Stimulated activated memory B cell treated with anti-CD40 and anti-IgM and Interleukin-4, amounts not matched to agents 10 μg/mL and 1 μg/mL and 100 μg/mL, for 72 hours (primary cell): ENCODE measurements at places on chromosomes 1 and 21.

DNA sequence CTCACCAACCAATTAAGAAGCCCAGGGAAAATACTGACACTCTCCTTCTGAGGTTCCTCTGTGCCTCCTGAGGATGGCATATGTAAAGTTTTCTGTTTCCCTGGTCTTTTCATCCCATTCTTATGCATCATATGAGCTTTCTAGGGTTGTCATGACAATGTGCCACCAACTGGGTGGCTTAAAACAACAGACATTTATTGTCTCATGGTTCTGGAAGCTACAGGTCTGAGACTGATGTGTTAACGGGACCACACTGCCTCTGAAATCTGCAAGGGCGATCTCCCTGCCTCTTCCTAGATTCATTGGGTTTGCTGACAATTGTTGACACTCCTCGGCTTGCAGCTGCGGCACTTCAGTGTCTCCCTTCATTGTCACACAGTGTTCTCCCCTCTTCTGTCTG is 308.4 kb downstream of the RGS7 start:
- ATAC-seq, result no peak

DNA sequence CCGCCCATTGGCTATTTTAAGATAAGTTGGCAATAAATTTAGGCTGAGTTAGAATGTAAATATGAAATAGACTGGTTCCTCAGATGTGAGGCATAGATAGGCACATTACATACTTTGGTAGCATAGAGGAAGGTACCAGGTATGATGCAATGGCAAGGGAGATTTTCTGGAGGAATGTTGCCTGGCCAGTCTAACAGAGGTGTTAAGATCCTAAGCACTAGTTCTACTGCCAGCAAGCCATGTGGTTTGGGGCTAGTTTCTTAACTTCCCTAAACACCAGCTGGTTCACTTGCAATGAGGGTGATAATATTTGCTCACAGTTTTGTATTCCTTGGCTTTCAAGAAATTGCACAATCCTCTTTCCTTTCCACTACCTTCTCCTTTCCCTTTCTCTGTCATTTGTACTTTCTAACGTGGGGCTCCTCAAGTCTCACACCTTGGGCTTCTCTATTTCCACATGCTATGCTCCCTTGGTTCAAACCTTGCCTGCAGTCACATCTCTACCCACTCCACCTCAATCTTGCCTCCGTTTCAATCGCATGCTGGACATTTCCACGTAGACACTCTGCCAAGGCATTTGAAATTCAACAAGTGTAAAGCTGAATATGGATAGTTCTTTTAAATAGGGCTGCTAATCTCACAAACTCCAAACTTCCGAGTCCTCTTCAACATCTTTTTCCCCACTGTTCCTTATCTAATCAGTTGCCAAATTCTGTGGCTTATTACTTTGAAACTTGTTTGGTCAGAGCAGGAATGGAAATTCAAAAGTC is 4.7 kb upstream of the CD55 start:
- no peak for ATAC-seq

GRCh38 chr1:208194944-208195343 is 49.2 kb downstream of the PLXNA2 start:
- no peak for ATAC-seq

- no peak for ATAC-seq
These were observed 6.8 kb upstream of the C1orf210 start for GRCh38 chr1:43292216-43292615.

GRCh38 chr1:82978461-82979324 is 1020.2 kb downstream of the TTLL7 start:
- no peak for ATAC-seq

DNA sequence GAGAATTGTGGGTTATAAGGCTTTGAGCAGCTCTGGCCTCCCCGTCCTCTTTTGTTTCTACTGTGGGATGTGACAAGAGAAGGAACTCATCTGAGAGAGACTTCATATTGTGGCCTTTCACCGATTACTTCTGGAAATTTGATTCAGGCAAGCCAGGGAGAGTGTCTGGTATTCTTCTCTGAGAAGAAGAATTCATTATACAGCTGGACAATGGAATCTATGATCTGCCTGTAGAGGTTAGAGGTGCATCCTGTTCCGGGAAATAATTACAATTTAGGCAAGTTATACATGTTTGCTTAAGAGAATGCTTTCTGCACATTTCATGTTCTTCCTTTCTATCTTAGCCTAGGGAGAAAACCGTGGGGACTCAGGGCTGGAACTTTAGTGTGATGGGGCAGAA is 12.8 kb upstream of the RNU1-2 start:
- ATAC-seq, result no peak

- ATAC-seq, result no peak
These were observed 174.1 kb upstream of the ETV3 start for GRCh38 chr1:157312082-157312812.

GRCh38 chr1:164772635-164773034 is 213.7 kb downstream of the PBX1 start:
- peak; percentile 59 for ATAC-seq

DNA sequence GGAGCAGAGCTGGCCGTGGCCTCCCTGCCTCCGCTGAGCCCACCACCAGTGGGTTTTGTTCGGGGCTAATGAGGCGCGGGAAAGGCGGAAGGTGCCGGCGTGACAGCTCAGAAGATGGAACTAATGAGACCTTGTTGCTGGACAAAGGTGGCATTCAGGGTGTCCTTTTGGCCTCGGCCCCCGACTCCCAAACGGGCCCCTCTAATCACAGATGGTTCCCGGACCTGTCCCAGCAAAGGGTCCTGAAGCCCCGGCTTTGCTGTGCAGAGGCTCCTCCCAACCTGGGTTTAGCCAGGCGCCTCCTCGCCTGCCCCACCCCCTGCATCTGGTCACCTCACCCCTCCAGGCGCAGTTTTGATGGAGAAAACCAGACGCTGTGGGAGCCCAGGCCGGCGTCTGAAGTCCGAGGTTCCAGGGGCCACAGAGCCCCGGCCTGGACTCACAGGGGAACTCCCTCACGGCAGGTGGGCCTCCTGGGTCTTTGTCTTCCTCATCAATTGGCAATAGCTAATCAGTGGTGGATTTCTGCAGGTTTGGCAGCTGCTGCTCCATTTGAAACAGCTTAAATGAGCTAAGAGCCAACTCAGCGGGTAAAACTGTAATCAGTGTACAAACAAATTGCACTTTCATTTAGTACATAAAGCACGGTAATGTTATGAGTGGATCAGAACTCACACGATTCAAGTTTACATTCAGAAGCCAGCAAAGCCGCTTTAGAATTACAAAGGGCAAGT is 44.3 kb upstream of the ADARB1 start:
- ATAC-seq, result no peak

- no peak for ATAC-seq
These were observed 777 bp downstream of the NUDT17 start for GRCh38 chr1:145846201-145846612.

DNA sequence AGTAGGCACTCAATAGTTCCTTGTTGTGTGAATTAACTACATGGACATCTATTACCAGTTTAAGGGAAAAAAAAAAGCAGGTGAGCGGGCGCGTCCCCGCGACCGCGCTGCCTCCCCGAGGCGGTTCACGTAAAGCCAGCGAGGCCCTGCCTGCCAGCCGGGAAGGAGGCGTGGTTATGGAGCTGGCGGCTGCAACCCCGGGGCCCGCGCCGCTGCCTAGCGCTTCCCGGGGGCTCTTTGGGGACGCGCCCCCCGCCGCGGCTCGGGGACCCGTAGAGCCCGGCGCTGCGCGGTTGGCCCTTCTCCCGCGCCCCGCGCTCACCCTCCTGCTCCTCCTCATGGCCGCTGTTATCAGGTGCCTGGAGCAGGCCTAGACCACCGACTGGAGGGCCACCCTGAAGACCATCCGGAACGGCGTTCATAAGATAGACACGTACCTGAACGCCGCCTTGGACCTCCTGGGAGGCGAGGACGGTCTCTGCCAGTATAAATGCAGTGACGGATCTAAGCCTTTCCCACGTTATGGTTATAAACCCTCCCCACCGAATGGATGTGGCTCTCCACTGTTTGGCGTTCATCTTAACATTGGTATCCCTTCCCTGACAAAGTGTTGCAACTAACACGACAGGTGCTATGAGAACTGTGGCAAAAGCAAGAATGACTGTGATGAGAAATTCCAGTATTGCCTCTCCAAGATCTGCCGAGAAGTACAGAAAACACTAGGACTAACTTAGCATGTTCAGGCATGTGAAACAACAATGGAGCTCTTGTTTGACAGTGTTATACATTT is 2.6 kb upstream of the CC2D1B start:
- no peak for ATAC-seq

DNA sequence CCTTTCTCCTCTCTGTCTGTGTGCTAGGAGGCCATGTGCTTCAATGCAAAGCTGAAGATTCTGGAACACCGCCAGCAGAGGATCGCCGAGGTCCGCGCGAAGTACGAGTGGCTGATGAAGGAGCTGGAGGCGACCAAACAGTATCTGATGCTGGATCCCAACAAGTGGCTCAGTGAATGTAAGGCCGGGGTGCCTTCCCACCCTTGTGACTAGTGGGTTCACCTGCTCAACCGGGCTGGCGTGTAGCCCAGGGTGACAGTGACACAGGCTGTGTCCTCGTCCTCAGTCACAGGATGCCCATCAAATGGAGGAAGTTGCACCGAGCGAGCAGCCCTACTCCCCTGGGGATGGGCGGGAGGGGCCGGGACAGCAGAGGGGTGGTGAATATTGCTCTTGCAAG is 544.1 kb downstream of the KIF26B start:
- peak; percentile 90 for ATAC-seq

DNA sequence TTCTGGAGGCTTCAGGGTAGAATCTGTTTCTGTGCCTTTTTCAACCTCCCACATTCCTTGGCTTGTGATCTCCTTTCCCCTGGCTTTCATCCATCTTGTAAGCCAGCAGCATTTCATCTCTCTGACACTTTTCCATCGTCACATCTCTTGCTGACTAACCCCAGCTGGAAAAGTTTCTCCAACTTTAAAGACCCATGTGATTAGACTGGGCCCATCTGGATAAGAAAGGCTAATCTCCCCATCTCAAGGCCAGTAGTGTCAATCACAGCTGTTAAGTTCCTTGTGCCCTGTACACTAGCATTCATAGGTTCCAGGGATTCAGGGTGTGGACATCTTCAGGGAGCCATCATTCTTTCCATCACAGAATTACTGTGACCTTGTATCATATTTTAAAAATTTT is 452.1 kb downstream of the TTLL7 start:
- no peak for ATAC-seq

DNA sequence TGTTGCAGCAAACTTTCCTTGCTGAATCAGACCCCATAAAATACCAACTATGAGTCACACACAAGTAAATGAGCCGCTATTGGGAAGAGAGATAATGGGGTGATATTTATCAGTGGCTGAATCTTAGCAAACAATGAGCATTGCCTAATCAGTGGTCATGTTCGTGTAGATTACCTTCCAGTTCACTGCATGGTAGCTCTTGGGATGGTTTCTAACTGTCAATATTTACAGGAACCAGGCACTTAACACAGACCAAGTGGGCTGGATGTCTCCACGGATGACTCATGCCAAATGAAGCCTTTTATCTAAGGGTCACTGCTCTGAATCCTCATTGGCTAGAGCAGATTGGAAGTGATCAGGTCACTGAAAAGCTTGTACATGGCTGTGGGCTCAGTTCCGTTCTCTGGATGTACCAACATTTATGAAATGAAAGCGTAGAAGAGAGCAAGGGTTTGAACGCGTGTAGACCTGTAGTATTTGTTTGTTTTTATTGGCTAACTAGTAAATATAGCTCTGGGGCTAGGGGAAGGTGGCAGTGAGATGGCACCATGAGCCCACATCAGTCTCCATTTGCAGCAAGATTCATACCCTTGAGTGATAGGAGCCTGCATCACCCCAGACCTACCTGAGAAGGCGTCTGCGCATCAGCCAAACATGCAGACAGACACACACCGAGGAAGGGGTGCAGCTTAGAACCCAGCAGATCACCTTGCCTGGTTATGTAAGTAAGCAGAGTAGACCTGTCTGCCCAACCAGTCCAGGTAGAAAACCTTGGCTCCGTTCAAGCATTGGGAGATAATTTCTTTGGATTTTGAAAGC is 153.3 kb downstream of the TOMM20 start:
- ATAC-seq, result peak; percentile 25

DNA sequence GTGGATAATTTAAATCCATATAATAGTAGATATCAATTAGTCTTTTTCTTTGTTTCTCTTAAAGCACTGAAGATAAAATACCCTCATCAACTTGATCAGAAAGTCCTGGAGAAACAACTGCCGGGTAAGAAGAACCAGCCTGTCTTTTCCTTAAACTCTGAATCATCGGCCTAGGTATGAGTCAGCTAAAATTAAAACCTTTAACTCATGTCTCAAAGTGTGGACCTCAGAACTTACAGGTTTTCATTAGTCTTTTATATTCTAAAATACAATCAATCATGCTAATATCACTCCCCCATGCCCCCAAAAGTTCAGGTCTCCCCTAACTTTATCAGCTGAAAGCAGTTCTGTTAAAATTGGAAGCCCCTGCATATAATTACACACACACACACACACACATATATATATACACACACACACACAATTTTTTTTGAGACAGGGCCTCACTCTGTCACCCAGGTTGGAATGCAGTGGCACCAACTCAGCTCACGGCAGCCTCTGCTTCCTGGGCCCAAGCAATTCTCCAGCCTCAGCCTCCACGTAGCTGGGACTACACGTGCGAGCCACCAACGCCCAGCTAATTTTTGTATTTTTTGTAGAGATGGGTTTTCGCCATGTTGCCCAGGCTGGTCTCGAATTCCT is 61.3 kb downstream of the B3GALNT2 start:
- ATAC-seq, result no peak

DNA sequence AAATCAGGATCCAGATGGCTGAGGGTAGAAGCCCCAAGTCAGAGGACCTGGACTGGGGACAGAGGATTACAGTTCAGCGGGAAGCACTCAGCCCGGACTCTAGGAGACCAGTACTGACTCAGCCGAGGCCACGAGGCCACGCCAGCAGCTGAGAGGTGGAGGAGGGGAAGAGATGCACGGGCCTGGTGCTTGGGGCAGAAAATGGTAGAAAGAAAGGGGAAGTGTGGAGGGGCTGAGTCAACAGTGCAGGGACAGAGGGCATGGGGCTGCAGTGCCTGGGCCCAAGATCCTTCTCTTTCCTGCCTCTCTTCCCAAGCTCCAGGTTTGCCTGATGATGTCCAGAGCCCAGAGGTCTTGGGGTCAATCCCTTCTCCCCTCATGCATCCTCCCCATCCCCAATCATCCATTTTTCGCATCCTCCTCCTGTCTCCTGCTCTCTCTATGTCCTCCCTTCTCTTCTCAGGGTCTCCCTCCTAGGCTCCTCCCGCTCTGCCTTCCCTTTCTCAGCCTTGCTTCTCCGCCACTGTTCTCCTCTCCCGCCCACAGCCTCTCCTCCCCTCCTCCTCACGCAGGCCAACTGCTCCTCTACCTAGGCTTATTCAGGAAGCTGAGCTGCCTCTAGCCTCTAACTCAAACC is 7.7 kb downstream of the ARHGEF2 start:
- peak; percentile 96 for ATAC-seq

- no peak for ATAC-seq
These were observed 127.2 kb upstream of the ADAR start for GRCh38 chr1:154735061-154735803.

DNA sequence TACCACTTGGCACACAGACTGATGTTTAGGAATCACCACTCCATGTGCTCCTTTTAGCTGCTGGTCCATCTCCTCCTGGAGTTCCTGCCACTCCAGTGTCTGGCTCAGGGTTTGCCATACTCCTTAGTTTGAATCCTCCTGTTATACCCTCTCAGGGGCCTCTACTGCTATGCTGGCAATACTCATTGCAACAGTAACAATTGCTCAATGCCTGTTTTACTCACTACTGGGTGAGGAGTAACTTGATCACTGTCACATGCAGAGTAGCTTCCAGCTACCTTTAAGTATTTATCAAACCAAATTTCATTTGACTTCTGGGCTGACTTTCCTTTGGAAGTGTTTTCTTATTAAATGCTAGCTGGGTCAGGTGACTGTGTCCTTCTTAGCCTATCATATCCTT is 107.2 kb upstream of the WLS start:
- no peak for ATAC-seq
